Motor neuron (in vitro differentiated cells): ENCODE measurements at places on chromosomes 2 and 18.
A peak's percentile ranks its signal among the peaks of the same experiment; 100 is the strongest.

- ATAC-seq, result no peak
Observed at GRCh38 chr2:9234680-9235146, 28.1 kb downstream of the ASAP2 start.

- peak; percentile 97 for ATAC-seq
Observed at GRCh38 chr2:139077099-139077737, 297.0 kb upstream of the NXPH2 start.

DNA sequence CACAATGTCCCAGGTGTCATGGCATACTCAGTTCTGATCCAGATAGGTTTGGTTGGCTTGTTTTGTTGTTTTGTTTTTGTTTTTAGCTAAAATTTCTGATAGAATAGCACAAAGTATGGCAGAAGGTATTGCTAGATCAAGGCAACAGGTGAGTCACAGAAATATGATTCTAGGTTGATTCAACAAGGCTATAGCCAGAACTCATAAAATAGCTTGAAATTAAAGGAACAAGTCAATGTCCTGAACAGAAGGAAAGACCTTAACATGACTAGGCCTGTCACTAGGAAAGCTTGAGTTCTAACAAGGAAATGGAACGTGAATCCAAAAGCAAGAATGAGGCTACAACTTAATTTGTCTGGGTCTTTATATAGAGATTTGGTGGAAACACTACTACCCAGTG, 157.1 kb downstream of the GALNT3 start:
- no peak for ATAC-seq

DNA sequence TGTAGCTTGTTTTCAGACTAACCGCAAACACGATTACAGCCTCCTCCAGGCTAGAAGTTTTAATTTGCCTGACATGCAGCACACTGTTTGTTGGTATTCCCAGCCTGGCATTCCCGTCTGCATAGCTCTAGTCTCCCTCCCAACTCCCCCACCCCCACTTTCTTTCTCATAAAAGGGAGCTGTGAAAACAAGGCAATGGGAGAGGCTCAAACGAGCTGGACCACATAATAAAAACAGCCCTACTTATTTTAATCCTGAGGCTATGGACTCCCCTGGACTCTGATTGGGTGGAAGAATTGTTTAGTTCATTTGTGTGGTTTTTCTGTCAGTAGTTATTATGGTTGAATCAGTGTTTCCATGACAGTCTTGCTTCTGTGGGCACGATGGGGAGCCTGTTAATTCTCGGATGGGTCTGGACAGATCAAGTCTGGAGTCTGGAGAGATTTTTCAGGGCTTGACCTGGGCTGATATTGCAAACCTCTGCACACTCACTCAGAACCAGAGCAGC, 1.2 kb downstream of the STON1 start:
- peak; percentile 50 for ATAC-seq
